ENCODE measurements at places on chromosomes 1 and 21.

DNA sequence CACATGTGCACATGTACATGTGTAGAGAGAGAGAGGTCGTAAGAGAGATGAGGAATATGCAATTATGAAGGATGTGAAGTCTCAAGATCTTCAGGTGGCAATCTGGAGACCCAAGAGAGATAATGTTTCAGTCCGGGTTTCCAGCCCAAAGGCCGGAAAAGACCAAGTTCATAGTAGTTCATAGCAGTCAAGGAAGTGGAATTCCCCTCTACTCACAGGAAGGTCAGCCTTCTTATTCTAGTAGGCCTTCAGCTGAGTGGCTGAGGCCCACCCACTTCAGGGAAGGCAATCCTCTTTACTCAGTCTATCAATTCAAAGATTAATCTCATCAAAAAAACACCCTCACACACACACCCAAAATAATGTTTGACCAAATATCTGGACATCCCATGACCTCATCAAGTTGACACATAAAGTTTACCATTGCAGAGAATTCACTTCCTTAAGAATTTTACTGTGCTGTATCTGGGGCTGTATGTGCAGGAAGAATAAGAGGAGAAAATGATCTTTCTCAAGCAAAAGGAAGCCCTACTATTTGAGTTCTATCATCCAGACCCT is 114.6 kb downstream of the TNFSF18 start:
- no peak for DNase-seq

DNA sequence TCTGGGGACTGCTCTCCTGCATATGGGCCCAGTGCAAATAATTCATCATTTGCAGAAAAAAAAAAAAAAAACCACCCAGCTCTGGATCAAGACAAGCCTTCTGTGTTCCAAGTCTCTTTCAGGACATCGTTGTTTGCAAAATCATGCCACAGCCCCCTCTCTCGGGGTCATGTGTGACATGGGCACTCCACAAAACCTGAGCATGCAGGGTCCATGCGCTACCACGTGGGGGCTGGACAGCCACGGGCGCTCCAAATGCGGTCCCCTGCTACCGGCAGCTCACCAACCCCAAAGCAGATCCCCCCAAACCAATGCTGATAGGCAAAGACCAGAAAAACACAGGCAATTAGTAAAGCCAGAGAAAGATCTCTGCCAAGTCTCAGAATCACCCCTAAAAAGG is 17.6 kb downstream of the NPHP4 start:
- no peak for DNase-seq

- DNase-seq: no peak
These were observed 110.4 kb upstream of the IFFO2 start for GRCh38 chr1:19066874-19067181.

GRCh38 chr1:183801649-183802048 is 3.3 kb upstream of the RGL1 start:
- no peak for DNase-seq

DNA sequence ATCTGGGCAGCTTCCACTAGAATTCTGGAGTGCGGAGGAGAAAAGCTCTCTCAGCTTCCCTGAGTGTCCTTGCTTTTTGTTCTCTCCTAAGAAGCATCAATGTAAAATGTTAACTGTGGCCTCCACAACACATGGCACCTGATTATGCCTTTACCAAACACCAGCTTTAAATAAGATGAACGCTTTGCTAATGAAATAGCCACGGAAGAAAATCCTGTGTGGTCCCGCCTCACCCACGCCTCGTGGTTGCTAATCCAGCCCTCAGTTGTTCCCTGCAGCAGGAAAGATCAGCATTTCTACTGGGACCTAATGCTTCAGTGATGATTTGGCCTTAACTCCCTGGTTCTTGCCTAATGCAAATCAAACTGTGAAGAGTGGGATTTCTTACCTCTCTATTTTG is 1.8 kb upstream of the ERG start:
- DNase-seq: no peak

GRCh38 chr1:145956781-145957442 is 905 bp downstream of the LIX1L start:
- DNase-seq: peak; percentile 39

Data from fibroblast of skin of scalp (primary cell).